ENCODE measurements at places on chromosomes 2 and 18. TPM values are rescaled to one million over a fixed set of nuclear protein-coding genes. Genes with fewer than 3 reads are reported as not detected.
A peak's percentile ranks its signal among the peaks of the same experiment; 100 is the strongest.

DNA sequence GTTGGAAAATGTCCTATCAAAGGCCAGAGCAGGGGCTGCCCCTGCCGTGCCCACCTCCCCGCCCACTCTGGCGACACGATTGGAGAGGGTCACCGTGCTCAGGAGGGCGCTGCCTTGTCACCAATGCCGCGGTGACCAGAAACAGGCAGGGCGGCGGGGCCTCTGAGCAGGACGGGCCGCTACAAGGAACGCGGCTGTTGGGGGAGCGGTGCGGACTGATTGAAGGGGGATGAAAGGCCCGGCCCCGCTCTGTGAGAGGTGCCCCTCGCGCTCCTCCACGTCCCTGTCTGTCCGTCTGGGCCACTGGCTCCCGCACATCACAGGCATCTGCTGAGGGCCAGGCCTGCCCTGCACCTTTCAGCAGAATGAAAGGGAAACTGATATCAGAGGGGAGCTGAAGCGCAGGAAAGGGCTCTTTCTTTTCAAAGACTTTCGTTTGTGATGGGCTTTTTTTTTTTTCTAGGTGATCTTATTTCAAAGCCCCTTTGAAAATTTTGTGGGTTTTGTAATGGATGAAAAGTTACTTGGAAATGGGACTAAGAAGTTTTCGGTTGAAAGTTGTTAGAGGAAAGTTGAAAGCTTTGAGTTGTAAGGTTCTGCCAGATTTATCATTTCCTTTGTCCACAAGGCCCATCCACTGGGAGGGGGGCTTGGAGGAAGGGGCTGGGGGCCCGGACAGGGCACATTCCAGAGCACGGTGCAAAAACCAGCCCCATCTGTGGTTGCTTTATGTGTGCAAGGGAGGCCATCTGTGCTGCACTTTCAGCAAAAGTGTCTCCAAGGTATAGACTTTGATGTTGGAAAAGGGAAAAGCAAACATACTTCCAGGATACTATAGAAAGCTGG lies 244.2 kb downstream of the KLHL29 start:
- peaks cover 13% of the 10 kb centered on the region for H3K4me1 ChIP-seq
- H3K27ac ChIP-seq, result peak overlapping the region; percentile 11
- no peaks in the 10 kb centered on the region for H3K36me3 ChIP-seq
- no peak for DNase-seq
- no peak overlapping the region for H3K4me3 ChIP-seq

The TEX44 gene
- not detected for total RNA-seq

The CFAP221 gene
- total RNA-seq, result 0.14 TPM

- DNase-seq, result peak; percentile 59
- H3K4me1 ChIP-seq, result peaks cover 34% of the 10 kb centered on the region
These were observed at the start of gene TXNL4A for GRCh38 chr18:79988451-79989194. TSS of gene TXNL4A (minus strand) at chr18:79988563. CDS start at chr18:79988392, 171 bp downstream.

The ERICH2 gene
- 1.6 TPM for total RNA-seq

DNA sequence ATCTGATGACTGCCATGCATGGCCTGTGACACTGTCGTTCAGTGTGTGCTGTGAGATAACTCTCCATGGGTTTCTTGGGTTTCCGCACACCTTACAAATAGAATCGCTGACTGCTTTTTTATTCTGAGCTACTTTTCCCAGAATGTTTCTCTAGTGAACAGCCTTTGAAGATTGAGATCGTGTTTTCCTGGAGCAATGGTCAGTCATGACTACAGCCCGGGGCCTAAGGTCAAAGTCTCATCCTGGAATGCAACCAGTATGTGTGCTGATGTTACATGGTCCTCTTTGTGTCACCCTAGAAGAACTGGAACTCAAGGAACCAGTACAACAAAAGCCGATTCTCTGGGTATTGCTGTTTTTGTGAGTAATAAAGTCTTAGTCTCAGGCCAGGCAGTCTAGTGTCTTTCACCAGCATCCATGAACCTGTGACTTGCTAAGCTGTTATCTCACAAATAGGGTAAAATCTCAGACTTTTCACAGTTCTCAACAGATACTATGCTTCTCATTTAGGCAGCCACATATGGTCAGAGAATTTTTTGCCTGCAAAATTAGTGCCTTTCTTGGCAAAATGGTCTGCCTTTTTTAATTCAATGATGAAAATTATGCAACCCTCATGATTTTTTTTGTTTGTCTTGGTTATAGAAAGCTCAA lies 124.9 kb upstream of the PIEZO2 start:
- H3K36me3 ChIP-seq, result peaks cover 2% of the 10 kb centered on the region
- H3K4me1 ChIP-seq, result peaks cover 6% of the 10 kb centered on the region
- no peak overlapping the region for H3K4me3 ChIP-seq
- DNase-seq, result no peak
- no peak overlapping the region for H3K27ac ChIP-seq

GRCh38 chr2:29987146-29987545 lies 65.8 kb upstream of the ALK start:
- H3K4me3 ChIP-seq, result no peak overlapping the region
- DNase-seq, result no peak
- H3K36me3 ChIP-seq, result no peaks in the 10 kb centered on the region
- no peaks in the 10 kb centered on the region for H3K27me3 ChIP-seq
- no peak overlapping the region for H3K27ac ChIP-seq

DNA sequence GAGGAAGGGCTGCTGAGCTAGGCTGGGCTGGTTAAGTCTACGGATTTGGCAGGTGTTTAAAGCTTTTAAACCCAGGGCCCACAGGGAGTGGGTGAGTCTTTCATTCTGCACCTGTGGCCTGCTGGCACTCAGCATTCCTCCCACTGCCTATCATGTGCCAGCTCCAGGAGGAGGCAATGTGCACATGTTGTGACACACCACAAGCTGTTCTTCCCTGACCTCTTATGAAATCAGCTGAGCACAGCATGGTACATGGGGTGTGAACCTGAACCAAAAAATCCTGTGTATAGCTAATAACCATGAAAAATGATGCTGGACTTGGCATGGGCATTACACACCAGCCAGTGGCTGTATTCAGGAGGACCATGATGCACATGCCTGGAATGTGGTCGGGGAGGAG lies 297.9 kb upstream of the MMADHC start:
- no peak for DNase-seq
- no peaks in the 10 kb centered on the region for H3K36me3 ChIP-seq
- H3K27ac ChIP-seq, result no peak overlapping the region
- no peaks in the 10 kb centered on the region for H3K27me3 ChIP-seq

DNA sequence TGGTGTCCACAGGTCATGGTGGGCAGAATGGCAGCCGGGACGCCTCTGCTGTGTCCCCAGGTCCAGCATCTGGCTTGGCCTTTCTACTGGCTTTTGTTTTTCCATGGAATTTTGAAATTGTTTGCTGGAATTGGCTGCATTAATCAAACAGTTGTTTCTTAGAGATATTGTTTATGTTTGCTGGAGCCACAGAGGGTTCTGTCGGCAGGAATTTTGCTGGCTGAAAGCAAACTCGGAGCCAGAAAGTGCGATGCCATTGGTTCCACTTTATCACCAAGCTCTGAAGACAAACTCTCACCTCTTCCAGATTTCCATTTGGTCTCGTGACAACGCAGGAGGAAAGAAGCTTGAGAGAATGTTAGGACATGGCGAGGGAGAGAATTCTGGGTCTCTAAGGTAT lies 199.2 kb upstream of the COPS8 start:
- peaks cover 8% of the 10 kb centered on the region for H3K4me1 ChIP-seq
- no peak overlapping the region for H3K4me3 ChIP-seq
- H3K27me3 ChIP-seq, result no peaks in the 10 kb centered on the region
- peaks cover 6% of the 10 kb centered on the region for H3K36me3 ChIP-seq
- DNase-seq, result no peak

The PDE11A gene
- 0.53 TPM for total RNA-seq

The CCT7 gene
- total RNA-seq, result 482 TPM
